ENCODE measurements at places on chromosomes 13 and 19. TPM values are rescaled to one million over a fixed set of nuclear protein-coding genes. Genes with fewer than 3 reads are reported as not detected.
A peak's percentile ranks its signal among the peaks of the same experiment; 100 is the strongest.

DNA sequence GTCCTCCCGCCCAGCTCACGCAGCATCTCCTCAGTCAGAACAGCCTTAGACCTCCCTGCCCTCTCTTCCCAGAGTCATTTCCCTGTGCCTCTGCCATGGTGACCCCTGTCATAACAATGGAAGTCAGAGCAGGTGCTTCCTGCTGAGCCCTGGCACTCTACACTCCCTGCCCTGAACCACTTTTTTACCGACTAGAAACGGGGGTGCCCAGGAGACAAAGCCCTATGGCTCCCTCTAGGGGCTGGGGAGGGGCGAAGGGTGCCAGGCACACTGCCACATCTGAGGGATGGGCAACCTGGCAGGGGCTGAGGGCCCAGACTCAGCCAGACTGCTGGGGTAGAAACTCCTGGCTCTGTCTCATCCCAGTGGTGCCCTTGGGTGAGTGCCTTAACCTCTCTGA, 16.4 kb downstream of the ZNF574 start:
- H3K4me1 ChIP-seq, result no peaks in the 10 kb centered on the region
- no peak overlapping the region for H3K4me3 ChIP-seq
- H3K27ac ChIP-seq, result no peak overlapping the region
- H3K36me3 ChIP-seq, result peaks cover 32% of the 10 kb centered on the region
- no peak for DNase-seq

GRCh38 chr19:40590464-40591265, 10.5 kb upstream of the LTBP4 start:
- H3K4me1 ChIP-seq, result no peaks in the 10 kb centered on the region
- DNase-seq, result no peak
- H3K27ac ChIP-seq, result no peak overlapping the region
- no peak overlapping the region for H3K4me3 ChIP-seq

- H3K27me3 ChIP-seq, result no peaks in the 10 kb centered on the region
- H3K36me3 ChIP-seq, result no peaks in the 10 kb centered on the region
- DNase-seq, result no peak
- peaks cover 4% of the 10 kb centered on the region for H3K4me1 ChIP-seq
- H3K4me3 ChIP-seq, result no peak overlapping the region
These were observed 213.6 kb downstream of the RGCC start for GRCh38 chr13:41670873-41671443.

DNA sequence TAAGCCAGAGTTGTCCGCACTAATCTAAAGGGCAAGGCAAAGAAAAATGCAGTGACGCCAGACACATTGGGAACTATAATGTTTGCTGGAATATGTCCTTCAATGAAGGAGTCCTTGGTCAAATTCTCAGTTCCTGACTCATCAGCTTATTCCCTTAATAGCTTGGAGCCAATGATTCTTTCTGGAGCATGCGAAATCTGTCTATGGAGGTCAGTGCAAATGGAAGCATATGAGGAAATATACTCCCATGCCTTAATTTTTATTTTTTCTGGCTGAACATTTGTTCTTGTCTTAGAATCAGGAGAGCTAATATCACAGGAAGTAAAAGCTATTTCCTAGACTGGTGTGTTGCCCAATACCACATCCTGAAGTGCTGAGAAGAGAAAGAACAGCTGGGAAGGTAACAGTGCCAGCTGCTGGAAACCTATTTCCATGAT, 289.8 kb upstream of the SPRY2 start:
- H3K4me3 ChIP-seq, result no peak overlapping the region
- peak; percentile 30 for DNase-seq
- peak overlapping the region; percentile 71 for H3K27ac ChIP-seq
- H3K36me3 ChIP-seq, result no peaks in the 10 kb centered on the region
- no peaks in the 10 kb centered on the region for H3K27me3 ChIP-seq

- H3K4me3 ChIP-seq, result no peak overlapping the region
- no peaks in the 10 kb centered on the region for H3K27me3 ChIP-seq
- no peak overlapping the region for H3K27ac ChIP-seq
- peaks cover 5% of the 10 kb centered on the region for H3K4me1 ChIP-seq
These were observed 6.1 kb downstream of the CAPN12 start for GRCh38 chr19:38737921-38738737.

GRCh38 chr19:7505682-7506384, 10.1 kb upstream of the ZNF358 start:
- H3K4me1 ChIP-seq, result peaks cover 10% of the 10 kb centered on the region
- no peak for DNase-seq
- H3K27me3 ChIP-seq, result peaks cover 52% of the 10 kb centered on the region
- H3K4me3 ChIP-seq, result no peak overlapping the region
- H3K27ac ChIP-seq, result no peak overlapping the region

The PSG5 gene
- not detected for total RNA-seq

The KLHL1 gene
- total RNA-seq, result not detected
